ENCODE measurements at places on chromosomes 4 and X.

DNA sequence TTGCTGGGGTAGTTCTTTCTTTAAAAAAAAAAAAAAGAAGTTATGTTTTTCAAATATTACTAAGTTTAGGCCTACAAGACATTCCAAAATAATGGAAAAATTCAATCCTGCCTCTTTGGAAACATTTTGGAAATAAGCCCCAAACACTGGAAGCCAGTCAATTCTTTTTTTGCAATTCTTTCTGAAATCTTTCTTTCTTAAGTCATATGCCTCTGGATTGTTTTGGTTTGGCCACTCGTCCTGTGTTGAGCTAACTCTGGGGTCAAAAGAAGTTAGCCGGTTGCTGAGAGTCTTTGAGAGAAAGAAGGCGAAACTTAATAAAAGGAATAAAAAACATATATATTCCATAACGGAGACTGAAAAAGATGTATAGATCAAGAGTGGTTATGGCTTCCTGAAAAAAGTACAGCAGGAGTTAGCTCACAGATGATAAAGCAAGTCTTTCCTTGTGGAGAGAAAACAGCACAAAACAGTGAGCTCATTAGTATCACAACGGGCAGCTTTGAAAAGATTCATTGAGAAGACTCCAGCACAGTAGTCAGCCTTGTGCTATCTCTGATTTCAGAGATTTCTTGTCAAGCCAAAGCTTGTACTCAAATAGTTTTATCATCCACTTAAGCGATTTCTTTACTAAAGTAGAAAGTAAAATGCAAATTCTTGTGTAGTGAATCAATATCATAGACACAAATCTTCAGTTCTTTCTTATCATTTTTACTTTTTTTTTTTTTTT is 64.8 kb downstream of the PLS3 start:
- DNase-seq = no peak

DNA sequence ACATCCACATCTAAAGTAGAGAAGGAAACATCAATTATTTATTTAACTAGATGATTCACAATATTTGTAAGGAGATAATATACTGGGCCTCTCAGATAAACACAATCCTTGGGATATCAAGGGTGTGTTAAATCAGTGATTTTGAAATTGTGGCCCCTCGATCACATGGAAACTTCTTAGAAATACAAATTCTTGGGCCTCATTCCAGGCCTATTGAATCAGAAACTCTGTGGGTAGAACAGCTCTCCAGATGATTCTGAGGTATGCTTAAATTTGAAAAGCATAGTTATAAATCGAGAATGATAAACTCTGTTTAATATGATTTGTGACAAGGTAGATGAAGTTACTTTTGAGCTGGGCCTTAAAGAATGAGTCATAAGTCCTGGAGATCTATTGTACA is 64.3 kb upstream of the GPR174 start:
- DNase-seq = no peak

GRCh38 chr4:79620617-79621016 is 212.6 kb upstream of the GK2 start:
- DNase-seq = no peak

DNA sequence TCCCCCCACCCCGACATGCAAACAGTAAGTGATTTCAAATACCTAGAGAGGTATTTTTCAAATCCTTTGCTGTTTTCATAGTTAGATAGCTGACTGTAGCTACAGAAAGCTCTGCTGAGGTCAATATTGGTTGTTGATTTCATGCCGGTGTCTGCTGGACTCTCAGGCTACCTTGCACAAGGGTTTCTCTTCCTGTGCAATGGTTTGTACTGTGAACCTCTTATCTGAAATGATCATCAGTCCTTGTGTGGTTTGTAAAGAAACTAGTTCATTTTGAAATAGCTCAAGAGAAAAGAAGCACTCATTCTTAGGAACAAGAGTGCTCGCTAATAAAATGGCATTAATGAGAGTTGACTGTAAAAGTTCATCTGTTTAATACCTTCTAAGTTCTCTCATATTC is 2.1 kb downstream of the MTM1 start:
- no peak for DNase-seq

DNA sequence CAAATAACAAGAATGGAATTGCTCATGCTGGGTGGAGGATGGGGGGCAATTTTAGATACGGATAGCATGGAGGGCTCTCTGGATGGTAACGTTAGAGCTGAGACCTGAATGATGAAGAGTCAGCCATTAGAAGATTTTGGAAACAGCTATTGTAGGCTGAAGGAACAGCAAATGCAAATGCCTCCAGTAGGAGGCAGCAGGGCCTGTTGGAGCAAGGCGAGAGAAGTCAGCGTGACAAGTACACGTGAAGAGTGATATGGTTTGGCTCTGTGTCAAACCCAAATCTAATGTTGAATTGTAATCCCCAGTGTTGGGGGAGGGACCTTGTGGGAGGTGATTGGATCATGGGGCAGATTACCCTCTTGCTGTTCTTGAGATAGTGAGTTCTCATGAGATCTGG is 59.3 kb upstream of the SOD3 start:
- DNase-seq = no peak
